Karpas-422 (cell line): ENCODE measurements at places on chromosomes 16 and 17.

- H3K4me3 ChIP-seq = no peak overlapping the region
- DNase-seq = no peak
- no peaks in the 10 kb centered on the region for H3K27me3 ChIP-seq
- H3K36me3 ChIP-seq = no peaks in the 10 kb centered on the region
- no peaks in the 10 kb centered on the region for H3K4me1 ChIP-seq
- no peak overlapping the region for H3K27ac ChIP-seq
These were observed 8.4 kb downstream of the SLC16A5 start for GRCh38 chr17:75096082-75096625.

DNA sequence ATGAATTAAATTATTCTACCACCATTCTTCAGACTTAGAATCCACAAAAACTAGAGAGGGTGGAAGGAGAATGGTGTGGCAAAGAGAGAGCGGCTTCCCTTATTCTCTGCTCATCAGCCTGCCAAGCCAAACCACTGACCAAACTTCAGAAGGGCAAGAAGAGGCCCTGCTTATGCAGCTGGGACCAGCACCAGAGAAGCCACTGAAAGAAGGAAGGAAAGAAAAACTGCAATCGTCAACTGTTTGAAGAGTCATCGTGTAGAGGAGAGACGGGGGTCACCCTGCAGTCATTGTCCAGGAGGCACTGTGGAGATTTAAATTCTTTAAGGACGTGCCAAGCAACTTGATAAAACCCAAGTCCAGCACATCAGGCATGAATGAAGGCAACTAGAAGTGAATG is 15.6 kb downstream of the PMP22 start:
- no peak overlapping the region for H3K4me3 ChIP-seq
- H3K27me3 ChIP-seq = no peaks in the 10 kb centered on the region
- H3K36me3 ChIP-seq = no peaks in the 10 kb centered on the region
- no peak overlapping the region for H3K27ac ChIP-seq
- no peaks in the 10 kb centered on the region for H3K4me1 ChIP-seq
- DNase-seq = no peak

DNA sequence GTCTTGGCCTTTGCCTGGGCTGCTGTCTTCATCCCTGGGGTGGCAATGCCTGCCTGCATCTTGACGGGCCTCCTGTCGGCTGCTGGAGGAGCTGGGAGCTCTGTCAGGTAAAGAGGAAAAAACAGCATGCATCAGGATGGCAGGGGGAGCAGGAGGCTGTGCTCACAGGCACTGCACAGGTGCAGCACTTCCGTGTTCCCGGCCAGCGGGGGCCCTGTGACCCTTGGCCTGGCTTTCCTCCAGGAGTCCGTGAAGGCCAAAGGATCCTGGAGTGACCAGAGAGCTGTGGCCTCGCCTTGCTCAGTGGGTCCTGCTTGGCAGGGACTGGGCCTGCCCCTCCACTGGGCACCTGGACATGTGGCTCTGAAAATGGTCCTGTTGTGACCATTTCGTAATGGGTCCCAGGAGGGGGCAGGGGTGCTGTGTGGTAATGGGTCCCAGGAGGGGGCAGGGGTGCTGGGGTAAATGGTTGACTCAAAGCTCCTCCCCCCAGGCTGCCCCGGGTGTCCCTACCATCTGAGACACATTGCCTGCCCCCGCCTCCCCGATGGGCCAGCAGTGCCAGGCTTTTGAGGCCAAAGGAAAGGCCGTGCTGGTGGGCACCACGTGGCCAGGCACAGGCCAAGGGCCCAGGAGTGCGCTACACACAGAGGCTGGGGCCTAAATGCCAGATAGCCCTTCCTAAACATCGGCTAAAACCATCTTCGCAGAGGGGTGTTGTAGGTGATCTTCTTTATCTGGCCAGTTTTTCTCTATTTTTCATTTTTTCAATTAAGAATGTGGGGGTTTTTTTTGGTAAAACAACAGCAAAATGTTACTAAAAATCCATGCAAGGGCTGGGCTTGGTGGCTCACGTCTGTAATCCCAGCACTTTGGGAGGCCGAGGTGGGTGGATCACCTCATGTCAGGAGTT is 4.0 kb upstream of the FASN start:
- H3K4me1 ChIP-seq = peaks cover 50% of the 10 kb centered on the region
- H3K36me3 ChIP-seq = no peaks in the 10 kb centered on the region
- H3K27me3 ChIP-seq = no peaks in the 10 kb centered on the region
- H3K27ac ChIP-seq = no peak overlapping the region

- no peak overlapping the region for H3K27ac ChIP-seq
- H3K4me1 ChIP-seq = peaks cover 43% of the 10 kb centered on the region
- no peaks in the 10 kb centered on the region for H3K36me3 ChIP-seq
- H3K4me3 ChIP-seq = no peak overlapping the region
These were observed 68.5 kb upstream of the AMZ2 start for GRCh38 chr17:68179236-68179925.

- no peaks in the 10 kb centered on the region for H3K36me3 ChIP-seq
- DNase-seq = no peak
- H3K4me1 ChIP-seq = no peaks in the 10 kb centered on the region
- H3K4me3 ChIP-seq = no peak overlapping the region
These were observed 439.0 kb downstream of the HS3ST3B1 start for GRCh38 chr17:14739656-14740431.

DNA sequence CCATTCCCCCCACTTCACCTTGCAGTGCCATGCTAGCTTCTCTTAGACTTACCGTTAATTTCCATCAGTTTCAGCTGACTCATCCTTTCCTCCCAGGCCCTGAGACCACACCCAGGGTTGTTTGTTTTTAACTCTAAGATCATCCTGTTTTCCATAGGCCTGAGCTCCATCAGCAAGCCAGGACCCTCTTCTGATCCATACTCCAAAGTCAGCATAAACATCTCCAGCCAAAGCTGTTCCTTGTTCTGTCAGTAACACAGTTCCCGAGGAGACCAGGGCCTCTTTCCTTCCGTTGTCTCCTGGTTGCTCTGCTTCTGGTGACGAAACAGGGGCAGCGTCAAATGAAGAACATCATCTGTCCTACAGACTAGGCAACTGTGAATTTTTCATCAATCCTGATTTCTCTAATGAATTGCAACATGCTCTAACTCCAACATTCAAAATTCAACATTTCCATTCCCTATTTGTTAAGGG is 83.8 kb upstream of the HNF1B start:
- peak; percentile 70 for DNase-seq
- no peaks in the 10 kb centered on the region for H3K27me3 ChIP-seq
- H3K4me1 ChIP-seq = peaks cover 95% of the 10 kb centered on the region

DNA sequence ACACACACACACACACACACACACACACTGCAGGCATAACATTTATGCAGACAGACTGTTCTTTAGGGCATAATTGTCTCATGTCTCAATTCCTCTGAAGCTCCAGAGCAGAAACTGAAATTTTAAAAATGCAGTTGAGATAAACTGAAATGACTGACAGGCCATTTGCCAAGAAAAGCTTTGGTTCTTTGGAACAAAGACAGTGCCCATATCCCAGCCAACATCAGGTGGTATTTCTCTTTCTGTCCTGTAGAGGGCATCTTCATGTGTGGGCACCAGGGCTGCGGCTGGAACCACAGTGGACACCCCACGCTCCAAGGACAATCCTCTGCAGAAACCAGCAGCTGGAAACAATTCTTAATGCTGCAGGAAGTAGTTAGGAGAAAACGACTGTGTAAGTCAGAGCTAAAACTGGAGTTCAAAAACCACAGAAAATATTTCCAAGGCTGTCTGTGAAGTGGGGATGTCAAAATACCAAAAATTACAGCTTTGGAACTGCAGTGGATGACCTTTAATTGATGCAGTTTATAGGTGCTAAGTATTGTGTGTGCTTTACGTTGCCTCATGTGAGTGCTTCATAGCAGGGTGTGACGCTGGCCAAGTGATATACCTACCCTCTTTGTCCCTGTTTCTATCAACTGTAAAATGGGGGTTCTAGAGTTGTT is 10.6 kb upstream of the MEFV start:
- H3K4me1 ChIP-seq = peaks cover 17% of the 10 kb centered on the region
- DNase-seq = peak; percentile 75
- no peaks in the 10 kb centered on the region for H3K36me3 ChIP-seq
- no peaks in the 10 kb centered on the region for H3K27me3 ChIP-seq

DNA sequence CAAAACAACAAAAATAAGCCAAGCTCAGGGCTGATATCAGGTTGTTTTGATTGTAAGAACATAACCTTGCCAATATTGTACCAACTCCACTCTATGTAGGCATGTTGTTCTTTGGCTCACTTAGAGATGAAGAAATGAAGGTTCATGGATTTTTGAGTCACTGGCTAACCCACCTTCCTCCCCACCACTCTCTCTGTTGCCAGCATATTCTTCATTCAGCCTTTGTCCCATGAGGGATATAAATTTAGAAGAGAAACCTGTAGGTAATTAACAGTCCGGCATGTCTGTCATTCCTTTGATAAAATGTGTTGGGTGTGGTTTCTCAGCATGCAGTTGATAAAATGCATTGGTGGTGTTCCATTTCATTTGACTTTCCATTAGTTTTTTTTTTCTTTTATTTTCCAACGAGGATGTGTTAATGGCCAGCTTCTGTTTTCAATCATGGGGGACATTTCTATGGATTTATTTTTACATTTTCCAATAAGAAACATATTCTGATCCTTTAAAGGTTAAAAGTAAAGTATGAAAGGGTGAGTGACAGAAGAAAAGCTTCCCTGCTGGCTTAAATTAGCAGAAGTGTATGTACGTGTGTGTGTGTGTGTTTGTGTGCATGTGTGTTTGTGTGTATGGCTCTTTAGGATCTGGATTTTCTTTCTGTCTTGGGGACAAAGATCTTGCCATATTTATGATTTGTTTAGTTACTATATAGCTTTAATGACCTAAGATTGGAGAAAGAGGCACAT is 166.2 kb upstream of the KCNJ16 start:
- H3K27ac ChIP-seq = peak overlapping the region; percentile 95
- DNase-seq = peak; percentile 87
- H3K36me3 ChIP-seq = no peaks in the 10 kb centered on the region

GRCh38 chr16:11791144-11791828 is 5.8 kb downstream of the ZC3H7A start:
- no peaks in the 10 kb centered on the region for H3K27me3 ChIP-seq
- peaks cover 52% of the 10 kb centered on the region for H3K4me1 ChIP-seq
- peaks cover 10% of the 10 kb centered on the region; the same call in 1 of the 2 replicates for H3K36me3 ChIP-seq

DNA sequence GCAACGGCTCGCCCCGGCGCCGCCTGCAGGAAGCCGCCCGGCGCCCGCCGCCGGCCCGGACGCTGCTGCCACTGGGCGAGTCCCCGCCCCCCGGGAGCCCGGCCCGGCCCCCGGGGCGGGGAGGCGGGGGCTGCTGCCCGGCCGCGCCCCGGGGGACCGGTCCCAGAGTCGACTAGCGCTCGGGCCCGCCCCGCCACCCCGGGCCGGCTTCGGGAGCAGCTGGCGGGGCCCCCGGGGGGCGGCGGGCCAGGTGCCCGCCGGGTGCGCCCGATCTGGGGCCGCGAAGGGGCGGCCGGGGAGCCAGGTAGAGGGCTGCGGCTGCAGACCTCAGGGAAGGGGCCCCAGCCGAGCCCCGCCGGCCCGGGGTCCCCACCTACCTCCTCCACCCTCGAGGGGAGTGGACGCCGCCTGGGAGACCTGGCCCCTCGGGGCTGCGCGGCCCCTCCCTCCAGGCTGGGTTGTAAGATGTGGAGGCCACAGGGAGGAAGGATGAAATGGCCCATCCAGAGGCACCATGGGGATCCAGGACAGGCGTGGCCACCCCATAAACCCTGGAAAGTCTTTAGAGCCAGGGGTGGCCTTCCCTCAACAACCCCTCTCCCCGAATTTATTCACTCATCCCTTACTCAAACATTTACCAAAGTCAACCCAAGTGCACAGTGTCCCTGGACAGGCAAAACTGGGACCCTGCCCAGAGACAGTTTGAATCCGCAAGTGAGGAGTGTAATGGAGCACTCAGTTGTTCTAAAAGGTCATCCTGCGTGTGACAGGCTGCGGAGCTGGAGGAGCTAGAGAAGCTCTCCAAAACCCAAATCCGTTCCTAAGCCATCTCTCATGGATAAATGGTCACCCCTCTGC is at the start of gene CDYL2:
CDYL2 (minus strand) TSS at position 73 of the 858 bp plus-strand sequence. CDS start 425 bp downstream, outside the sequence.
- H3K36me3 ChIP-seq = no peaks in the 10 kb centered on the region
- H3K27ac ChIP-seq = no peak within 1 kb of the TSS
- peak; percentile 54 for DNase-seq
- H3K4me1 ChIP-seq = no peaks in the 10 kb centered on the region
- H3K4me3 ChIP-seq = peak within 1 kb of the TSS; percentile 50; the same call in 1 of the 2 replicates
- no peaks in the 10 kb centered on the region for H3K27me3 ChIP-seq

DNA sequence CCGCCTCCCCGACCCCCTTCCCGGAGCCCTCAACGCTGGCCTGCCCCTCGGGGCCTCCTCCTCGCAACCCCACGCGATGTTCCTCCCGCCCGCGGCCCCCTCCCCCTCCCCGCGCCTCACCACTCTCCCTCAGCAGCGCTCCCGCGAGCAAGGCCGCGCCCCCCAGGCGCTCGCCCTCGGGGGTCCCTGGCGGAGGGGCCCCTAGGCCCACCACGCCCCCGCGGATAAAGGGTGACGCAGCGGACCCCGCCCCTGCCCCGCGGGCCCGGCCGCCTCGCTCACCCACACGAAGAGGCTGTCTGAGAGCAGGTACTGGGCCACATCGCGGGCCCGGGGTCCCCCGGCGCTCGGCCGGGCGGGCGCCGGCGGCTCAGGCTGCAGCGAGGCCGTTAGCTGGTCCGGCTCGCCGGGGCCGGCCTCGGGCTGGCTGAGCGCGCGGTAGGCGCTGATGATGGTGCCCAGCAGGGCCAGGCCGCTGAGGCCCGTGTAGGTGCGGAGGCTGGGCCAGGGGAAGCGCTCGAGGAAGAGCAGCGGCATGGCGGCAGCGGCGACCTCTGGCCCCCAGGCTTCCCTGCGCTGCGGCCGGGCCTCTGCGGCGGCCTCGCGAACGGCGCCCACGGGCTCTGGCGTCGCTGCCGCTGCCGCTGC is 430 bp downstream of the AMFR start:
- H3K36me3 ChIP-seq = no peaks in the 10 kb centered on the region
- no peaks in the 10 kb centered on the region for H3K27me3 ChIP-seq
- DNase-seq = peak; percentile 74
- peaks cover 47% of the 10 kb centered on the region for H3K4me1 ChIP-seq
- peak overlapping the region; percentile 92 for H3K4me3 ChIP-seq

DNA sequence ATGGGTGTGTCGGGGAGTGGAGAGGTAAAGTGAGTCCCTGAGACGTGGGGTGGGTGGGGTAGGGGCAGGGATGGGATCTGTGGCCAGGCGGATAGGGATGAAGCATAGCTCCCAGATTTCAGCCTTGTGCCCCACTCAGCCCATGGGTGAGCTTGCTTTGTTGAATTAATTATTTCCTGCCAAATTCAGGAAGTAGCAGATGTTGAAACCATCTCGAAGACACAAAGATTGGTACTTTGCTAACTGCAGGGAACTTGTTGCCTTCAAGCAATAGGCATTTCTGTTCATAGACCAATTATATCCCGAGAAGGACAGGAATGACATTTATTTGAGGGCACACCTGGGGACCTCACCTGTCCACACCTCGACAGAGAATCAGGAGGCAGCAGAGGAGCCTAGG is 11.0 kb upstream of the C16orf74 start:
- no peak for DNase-seq
- H3K27me3 ChIP-seq = no peaks in the 10 kb centered on the region
- H3K36me3 ChIP-seq = no peaks in the 10 kb centered on the region
- H3K4me3 ChIP-seq = no peak overlapping the region
- peaks cover 34% of the 10 kb centered on the region for H3K4me1 ChIP-seq
